NCI-H2107 (cell line): ENCODE measurements at places on chromosomes 12 and 14.

- DNase-seq, result no peak
These were observed 84.6 kb downstream of the WNK1 start for GRCh38 chr12:836952-837351.

DNA sequence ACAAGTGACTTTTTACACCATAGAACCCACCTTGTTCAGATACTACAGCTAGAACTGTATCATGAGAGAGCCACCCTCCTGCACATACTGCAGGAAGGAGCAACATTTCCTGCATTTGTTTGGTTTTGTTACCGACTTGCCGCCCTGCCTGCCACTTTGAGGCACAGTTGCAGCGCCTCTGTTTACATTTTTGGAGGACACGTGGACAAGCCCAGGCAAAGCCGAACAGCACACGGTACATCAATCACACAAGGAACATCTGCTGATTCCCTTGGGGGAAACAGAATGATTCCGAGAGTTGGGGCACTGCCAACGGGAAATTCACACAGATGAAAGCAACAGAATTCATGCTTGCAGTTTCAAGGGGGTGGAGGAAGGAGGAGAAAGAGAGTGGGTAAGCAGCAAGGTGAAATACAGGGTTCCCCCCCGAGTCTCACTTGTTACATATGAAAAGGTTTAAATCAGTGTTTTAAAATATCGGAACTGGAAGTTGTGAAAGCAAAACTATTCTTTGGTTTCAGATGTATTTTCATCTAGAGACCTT lies 110.7 kb downstream of the BTG1 start:
- DNase-seq, result peak; percentile 38

DNA sequence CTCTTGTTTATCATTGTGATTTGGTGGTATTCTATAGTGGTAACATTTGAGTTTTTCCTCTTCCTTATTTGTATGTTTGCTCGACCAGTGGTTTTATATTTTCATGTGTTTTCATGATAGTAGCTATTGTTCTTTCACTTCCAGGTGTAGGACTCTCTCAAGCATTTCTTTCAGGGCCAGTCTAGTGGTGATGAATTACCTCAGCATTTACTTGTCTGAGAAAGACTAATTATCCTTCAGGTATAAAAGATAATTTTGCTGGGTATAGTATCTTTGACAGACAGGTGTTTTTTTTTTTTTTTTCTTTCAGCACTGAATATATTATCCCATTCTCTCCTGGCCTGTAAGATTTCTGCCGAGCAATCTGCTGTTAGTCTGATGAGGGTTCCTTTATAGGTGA lies 35.0 kb upstream of the CCND2 start:
- DNase-seq, result no peak

GRCh38 chr12:123142921-123143735 lies 7.8 kb downstream of the PITPNM2 start:
- peak; percentile 49 for DNase-seq

GRCh38 chr14:86311151-86311550 lies 781.2 kb downstream of the FLRT2 start:
- no peak for DNase-seq

DNA sequence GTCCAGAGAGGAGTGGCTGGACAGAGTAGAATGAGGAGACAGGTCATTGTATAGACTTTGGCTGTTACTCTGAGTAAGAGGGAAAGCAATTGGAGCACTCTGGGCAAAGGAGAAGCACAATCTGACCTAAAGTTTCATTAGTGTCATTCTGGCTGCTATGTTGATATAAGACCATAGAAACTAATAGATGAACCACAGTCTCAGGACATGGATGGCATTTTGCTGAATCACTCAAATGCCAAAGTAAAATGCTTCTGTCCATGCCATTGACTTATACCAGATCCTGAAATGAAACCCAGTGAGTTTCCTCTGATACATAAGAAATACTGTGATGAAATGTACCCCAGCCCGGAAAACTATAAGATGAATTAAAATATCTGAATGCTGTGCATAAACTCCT lies 65.8 kb upstream of the COCH start:
- no peak for DNase-seq

DNA sequence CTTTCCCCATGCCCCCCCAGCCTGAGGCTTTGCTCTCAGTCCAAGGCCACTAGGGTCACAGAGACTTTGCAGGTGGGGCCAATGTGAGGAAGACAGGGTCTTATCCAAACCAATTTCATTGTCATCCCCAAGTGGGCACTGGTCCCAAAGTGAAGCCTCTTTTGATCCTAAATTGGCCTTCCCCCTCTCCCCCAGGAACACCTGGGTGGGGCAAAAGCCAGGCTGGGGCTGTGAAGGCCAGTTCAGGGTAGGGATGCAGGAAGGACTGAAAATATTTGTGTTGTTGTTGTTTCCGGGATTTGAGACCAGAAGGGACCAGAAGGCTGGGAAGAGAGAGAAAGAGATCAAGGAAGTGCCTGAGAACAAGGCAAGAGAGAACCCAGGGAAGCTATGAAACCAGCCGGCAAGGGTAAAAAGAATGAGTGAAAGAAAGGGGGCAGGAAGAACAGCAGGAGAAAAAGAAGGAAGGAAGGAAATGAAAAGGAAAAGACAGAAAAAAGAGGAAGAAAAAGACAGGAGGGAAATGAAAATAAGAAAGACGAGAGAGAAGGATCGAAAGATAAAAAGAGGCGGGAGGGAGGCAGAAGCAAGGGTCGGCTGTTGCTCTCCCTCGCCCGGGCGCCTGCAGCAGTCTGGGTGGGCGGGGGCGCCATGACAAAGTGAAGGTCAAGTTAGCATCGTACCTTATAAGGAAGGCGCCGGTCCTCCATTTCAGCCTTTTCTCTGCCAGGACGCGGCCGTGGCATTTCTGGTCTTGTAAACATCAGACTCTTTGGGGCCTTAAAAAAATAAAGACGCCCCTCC lies 7.4 kb upstream of the HOXC11 start:
- no peak for DNase-seq

DNA sequence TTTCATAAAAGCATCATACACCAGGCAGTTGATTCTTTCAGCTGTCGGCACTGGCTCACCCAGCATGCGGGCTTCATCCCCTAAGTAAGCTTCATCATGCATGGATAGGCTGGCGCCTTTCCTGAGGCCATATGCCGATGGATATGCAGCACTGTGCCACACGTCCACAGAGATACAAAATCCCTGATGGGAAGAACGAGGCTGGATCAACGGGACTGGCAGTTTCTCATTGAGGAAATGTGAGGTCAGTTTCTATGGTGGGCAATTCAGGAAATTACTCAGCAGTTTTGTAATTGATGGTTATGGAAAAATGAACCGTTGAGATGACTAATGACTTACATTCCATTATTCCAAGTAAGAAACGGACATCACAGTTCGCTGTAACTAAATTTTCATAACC lies 453.8 kb downstream of the TMEM121 start:
- no peak for DNase-seq

DNA sequence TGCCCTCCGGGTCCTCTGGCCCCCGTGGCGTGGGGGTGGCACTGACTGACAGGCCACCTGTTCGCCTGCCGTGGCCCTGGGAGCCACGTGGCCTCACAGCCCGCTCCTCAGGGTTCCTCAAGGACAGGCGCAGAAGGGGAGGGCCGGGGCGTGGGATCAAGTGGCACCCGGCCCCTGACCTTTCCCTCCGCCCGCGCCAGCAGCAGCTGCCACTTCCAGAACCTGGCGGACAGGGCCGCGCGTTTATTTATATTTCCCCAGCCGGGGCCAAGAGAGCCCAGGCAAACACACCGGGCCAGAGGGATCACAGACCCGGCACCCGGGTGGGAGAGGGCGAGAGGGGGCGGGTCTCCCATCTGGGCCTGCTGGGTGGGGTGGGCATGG lies 92.6 kb downstream of the RFLNA start:
- DNase-seq, result no peak

- DNase-seq, result no peak
These were observed 1.5 kb downstream of the PRR4 start for GRCh38 chr12:10847744-10848143.

GRCh38 chr14:73620268-73620667 lies 8.0 kb downstream of the ACOT6 start:
- no peak for DNase-seq

GRCh38 chr12:15613981-15614380 lies 175.2 kb downstream of the EPS8 start:
- DNase-seq, result no peak

DNA sequence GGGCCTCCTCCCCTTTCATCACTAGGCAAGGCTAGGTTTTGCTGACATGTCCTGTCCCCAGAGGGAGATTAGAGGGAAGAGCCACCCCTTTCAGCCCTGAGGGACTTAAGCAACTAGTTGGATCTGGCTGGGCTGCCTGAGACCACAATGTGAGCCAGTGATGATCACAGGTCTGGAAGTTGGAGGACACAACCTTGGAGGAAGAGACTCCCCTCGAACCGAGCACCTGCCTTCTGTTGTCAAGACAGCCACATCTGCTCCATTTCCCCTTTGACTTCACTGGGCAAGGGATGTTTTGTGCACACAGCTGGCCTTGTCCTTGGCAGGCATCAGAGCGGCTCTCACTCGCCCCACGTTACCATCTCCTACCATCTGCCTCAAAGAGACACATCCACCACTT lies 31.4 kb downstream of the MVK start:
- DNase-seq, result no peak

DNA sequence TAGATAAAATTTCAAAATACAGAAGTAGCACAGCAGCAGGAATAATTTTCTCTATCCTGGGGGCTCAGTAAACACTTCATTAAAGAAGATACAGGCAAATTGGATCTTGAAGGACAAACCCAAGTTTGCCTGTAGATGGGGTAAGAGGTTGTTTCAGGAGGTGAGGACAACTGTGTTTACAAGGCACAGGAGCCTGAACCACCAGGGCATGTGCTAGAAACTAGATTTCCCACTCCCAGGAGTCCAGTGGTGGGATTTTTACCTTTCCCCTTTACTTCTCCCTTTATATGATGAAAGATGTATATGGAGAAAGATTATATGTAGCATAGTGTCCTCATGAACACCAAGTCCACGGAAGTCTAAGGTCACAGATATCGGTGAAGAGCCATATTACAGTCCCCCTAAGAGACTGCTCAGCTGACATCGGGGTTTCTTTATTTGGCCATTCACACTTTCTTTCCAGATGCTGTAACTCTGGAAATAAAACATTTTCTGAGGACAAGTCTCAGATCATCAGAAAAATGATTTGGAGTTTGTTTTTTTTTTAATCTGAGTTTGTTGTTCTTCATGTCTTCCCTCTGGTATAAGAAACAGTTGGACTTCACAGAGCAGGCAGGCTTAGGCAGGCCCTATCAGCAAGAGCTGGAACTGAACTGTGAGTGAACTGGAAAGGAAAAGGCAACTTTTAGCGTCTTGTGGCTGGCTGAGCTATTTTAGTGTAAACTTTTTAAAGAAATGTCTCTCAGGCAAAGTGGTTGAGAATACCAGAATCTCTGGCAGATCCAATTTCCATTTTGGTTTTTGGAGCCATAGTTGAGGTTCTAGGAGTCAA lies 8.0 kb upstream of the EVL start:
- no peak for DNase-seq

- no peak for DNase-seq
These were observed 7.8 kb upstream of the DTD2 start for GRCh38 chr14:31465111-31465510.

- no peak for DNase-seq
These were observed 15.7 kb upstream of the CRY1 start for GRCh38 chr12:107108995-107109508.

- DNase-seq, result no peak
These were observed 6.5 kb downstream of the PPP1R3E start for GRCh38 chr14:23296012-23296777.

GRCh38 chr14:91983588-91983987 lies 36.1 kb upstream of the FBLN5 start:
- DNase-seq, result no peak

- peak; percentile 91 for DNase-seq
These were observed 2.5 kb downstream of the NUAK1 start for GRCh38 chr12:106136263-106136662.
